Neural crest cell (in vitro differentiated cells): ENCODE measurements at places on chromosomes 1 and 21.

- DNase-seq: peak; percentile 65
Observed at GRCh38 chr1:110780600-110781484, 92.1 kb upstream of the CD53 start.

DNA sequence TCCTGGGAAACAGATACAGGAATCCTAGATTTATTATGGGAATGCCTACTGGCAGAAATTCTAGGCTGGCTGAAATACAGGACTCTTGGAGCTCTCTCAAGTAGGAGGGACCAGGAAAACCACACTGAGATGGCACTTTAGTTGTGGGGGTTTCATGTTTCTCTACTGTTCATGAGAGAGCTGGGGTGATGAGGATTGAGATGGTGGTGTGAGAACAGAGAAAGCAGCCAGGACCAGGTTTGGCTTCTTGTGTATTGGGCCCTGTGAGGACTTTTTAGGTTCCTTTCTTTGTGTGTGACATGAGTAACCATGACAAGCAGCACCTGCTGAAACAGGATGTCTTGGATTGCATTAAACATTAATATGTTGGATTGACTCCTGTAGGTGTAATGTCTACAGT is 4.9 kb downstream of the ARID1A start:
- DNase-seq: no peak

- DNase-seq: no peak
Observed at GRCh38 chr1:111145542-111145941, 5.5 kb downstream of the CEPT1 start.

DNA sequence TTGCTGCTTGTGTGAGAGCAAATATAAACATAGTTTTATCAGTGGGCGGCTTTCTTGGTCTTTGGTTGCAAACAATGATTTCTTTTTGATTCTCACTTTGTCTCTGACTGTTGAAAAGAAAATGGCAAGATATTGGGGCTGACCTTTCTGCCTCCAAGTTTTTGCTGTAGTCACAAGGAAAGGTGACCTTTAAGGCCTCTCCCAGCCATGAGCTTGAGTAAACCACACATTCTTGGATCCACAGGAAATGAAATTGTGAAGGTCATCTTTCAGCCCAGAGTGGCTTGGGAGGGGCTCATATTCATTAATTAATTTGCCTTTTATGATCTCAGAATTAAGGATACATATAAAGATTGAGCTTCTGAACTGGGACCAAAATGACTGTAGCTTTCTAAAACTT is 241.6 kb downstream of the BACH1 start:
- no peak for DNase-seq

DNA sequence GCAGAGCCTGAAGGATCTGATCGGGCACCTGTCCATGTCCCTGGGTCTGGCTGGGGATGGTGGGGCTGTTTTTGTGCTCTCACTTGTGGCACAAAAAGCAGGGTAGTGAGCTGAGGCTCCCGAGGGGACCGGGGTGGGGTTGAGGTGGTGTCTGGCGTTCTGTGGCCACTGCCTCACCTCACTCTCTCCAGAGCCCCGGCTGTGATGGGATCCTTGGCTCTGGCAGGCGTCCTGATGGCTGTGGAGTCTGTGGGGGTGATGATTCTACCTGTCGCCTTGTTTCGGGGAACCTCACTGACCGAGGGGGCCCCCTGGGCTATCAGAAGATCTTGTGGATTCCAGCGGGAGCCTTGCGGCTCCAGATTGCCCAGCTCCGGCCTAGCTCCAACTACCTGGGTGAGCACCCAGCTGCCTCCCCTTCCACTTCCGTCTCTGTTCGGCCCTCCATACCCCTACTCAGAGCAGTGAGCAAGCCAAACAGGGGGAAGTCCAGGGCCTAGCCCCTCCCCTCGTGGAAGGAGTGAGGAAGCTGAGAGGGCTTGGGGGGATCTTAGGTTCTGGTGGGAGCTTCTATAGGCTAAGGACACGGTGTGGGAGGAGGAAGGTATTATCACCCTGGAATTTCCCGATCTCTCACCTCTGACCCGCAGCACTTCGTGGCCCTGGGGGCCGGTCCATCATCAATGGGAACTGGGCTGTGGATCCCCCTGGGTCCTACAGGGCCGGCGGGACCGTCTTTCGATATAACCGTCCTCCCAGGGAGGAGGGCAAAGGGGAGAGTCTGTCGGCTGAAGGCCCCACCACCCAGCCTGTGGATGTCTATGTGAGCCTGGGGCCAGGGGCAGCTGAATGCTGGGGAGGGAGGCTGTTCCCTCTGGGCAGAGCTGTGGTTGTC is 7.0 kb downstream of the ADAMTSL4 start:
- no peak for DNase-seq

DNA sequence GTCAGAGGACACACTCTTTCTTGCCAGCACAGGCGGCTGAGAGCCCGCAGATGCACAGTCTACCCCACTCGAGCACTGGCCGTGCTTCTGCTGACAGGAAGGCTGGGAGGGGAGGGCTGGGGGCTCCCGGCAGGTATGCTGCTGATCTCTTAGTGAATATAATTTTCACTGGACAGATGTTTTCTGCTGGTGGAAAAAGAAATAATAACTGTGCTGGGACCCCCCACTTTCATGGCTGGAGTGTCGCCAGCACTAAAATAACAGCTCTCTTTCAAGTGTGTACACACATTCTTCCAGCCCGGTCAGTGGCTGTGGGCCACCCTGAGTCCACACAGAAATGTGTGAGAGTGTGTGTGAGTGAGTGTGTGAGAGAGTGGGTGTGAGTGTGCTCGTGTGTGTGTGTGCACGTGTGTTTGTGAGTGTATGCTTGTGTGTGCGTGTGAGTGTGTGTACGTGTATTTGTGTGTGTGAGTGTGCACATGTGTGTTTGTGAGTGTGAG is 167.7 kb upstream of the USP24 start:
- no peak for DNase-seq

GRCh38 chr1:116370181-116370580 is 2.9 kb upstream of the ATP1A1 start:
- no peak for DNase-seq
